WTC11 (cell line): ENCODE measurements at places on chromosomes 5 and 9. TPM values are rescaled to one million over a fixed set of nuclear protein-coding genes. Genes with fewer than 3 reads are reported as not detected.

C5orf34 gene
- 7.3 to 9.7 TPM (median 9.4 TPM) in 3 replicates for total RNA-seq

NKD2 gene
- total RNA-seq, result 12.8 to 16.6 TPM (median 15.9 TPM) in 3 replicates

SHC3 gene
- total RNA-seq, result 4.2 to 5.1 TPM (median 4.9 TPM) in 3 replicates

ANKDD1B gene
- 0.07 to 0.28 TPM (median 0.14 TPM) in 3 replicates for total RNA-seq

CD274 gene
- total RNA-seq, result 0.05 to 0.42 TPM (median 0.21 TPM) in 3 replicates

CDH6 gene
- 0.87 to 2.6 TPM (median 1.1 TPM) in 3 replicates for total RNA-seq

FLT4 gene
- 11.0 to 12.7 TPM (median 12.4 TPM) in 3 replicates for total RNA-seq

MAMDC4 gene
- total RNA-seq, result 6.7 to 12.1 TPM (median 10.9 TPM) in 3 replicates

PRELID2 gene
- 10.0 to 16.2 TPM (median 14.5 TPM) in 3 replicates for total RNA-seq

TTC39B gene
- 12.3 to 13.9 TPM (median 12.5 TPM) in 3 replicates for total RNA-seq

MCC gene
- 15.4 to 23.5 TPM (median 17.2 TPM) in 3 replicates for total RNA-seq

HAVCR1 gene
- not detected in 3 replicates for total RNA-seq

LHX6 gene
- 0.71 to 1.5 TPM (median 1.5 TPM) in 3 replicates for total RNA-seq

SLC46A2 gene
- total RNA-seq, result 0.07 TPM in 1 of 3 replicates, not detected in the others

DNA sequence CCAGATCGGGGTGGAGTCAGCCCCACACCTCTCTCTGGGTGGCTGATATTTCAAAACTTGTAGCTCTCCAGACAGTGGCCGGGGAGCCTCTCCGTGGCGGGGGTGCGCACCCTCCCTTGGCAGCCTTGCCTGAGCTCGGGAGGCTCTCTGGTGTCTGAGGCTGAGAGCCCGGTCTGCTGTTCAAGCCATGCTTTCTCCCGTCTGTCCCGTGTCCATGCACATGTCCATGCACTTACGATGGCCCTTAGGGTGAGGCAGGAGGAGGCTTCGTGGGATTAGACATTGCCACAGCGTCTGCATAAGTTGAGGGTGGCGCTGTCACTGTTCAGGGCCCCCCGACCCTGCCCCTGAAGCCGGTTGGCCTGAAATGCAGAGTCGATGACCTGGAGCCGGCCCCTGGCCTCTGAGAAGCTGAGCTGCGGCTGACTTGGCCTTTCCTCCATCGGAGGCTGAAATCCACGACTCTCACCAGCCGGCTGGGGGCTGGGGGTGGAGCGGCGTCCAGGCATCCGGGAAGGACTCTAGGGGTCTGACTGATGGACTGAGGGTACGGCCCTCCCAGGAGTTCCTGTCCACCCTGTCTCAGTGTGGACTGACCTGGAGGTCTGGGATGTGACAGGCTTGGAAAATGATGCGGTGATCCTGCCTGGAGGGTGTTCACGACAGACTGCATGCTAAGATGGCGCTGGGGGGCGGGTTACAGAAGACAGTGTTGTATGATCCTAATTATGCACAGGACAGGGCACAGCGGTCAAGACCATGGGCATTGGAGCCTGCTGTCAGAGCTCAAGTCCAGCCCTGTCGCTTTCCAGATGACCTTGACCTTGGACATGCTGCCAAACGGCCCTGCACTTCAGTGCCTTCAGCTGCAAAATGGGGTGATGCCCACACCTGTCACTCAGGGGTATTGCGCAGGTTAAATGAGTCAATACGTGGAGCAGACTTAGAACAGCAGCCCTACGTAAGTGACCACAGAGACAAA is 18.3 kb upstream of the SLC2A6 start:
- DNase-seq, result no peak

DNA sequence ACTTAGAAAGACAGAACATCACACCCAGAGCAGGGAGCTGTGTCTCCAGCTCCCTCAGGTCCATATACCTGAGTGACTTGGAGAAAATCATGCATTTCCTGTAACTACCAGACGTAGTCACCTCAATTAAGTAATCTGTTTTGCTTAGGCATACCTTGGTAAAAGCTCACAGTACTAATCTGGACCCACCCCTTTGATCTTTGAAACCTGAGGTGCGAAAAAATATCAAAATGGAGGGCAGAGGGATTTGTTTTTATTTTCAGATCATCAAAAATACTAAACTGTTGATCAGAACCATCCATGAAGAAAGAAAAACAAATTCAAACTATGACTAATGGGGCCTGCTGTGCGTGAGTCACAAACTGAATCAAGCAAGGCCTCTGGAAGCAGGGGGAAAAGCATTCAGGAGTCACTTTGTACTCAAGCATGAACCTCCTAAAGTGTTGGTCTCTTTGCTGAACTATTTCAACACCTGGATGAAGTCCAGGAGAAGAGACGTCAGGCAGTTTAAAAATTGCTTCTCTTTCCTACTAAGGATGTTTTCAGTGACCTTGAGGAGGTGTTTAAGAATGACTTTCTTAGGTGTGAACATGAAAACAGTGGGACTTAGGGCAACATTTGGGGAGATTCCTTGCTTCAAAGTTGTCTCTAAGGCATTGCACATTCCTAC is 76.3 kb downstream of the MUSK start:
- DNase-seq, result no peak

GRCh38 chr9:7011395-7012067 is 253.8 kb downstream of the KDM4C start:
- no peak for DNase-seq

DNA sequence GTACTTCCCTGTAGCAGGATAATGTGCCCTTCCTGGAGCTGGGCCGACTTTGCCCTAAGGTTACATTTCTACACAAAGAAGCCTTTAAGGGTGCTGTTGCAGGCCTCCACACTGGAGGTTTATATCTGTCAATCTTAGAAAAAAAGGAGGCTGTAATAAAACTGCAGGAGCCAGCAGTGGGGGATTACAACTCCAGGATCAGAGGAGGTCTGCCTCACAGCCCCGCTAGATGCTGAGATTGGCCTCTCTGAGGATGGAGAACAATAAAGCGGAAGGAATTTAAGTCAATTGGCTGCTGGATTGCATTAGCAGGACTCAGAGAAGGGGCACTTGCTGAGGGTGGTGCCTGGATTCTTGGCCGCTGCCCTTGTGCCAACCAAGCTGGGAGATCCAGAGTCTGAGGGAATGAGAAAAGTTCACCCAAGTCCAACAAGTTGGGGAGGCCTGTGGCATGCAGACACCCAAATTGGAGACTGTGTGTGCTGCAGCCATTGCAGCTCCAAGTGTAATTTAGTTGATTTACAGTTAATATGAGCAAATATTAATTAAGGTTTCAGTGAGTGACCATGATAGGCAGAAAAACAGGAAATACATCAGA is 99.0 kb upstream of the SSBP2 start:
- DNase-seq, result no peak

DNA sequence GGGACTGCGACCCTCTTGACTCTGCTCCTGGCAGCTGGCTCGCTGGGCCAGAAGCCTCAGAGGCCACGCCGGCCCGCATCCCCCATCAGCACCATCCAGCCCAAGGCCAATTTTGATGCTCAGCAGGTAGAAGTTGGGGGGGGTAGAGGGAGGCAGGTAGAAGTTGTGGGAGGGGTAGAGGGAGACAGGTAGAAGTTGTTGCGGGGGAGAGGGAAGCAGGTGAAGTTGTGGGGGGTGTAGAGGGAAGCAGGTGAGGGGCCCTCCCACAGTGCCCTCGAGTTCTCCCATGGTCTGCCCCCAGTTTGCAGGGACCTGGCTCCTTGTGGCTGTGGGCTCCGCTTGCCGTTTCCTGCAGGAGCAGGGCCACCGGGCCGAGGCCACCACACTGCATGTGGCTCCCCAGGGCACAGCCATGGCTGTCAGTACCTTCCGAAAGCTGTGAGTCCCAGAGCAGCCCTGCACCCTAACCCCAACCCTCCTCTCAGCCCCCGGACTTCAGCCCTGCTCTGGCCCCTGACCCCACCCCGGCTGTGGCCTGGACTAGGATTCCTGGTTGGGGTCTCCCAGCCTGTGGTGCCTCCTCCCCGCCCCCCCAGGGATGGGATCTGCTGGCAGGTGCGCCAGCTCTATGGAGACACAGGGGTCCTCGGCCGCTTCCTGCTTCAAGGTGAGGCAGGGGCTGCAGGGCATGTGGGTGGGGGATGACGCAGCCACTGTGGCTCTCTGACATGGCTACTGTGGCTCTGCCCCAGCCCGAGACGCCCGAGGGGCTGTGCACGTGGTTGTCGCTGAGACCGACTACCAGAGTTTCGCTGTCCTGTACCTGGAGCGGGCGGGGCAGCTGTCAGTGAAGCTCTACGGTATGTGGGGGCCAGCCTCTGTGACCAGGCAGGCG is 537 bp downstream of the C8G start:
- DNase-seq, result no peak

DNA sequence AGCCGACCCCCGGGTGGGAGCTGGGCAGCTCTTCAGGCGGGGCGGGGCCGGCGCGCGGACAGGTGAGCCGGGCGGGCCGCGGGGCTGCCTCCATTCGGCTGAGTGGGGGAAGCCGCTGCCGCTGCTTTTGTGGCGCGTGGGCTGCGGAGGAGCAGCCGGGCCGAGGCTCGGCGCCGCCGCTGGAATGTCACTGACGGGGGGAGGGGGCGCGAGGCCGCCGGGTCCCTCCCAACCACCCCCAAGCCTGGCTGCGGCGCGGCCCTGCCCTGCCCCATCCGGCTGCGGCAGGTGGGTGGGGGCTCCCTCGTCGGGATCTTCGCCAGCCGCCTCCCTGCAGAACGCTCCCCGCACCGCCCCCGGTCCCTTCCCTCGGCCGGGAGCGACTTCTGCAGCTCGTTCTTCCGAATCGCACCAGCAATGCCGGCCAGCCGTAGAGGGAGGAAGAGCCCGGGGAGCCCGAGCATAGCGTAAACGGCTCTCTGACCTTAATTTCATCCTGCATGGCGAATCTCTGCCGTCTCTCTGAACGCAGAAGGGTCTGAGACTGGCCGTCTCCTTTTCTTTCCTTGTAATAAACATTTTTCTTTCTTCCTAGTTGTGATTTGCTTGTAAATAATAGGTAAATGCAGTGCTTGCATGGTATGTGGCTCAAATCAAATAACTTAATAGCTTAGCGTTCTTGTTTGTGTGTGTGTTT is 505 bp downstream of the SPTAN1 start:
- peak; percentile 73 for DNase-seq

GRCh38 chr9:12813960-12814876 is 39.4 kb downstream of the LURAP1L start:
- DNase-seq, result no peak

DNA sequence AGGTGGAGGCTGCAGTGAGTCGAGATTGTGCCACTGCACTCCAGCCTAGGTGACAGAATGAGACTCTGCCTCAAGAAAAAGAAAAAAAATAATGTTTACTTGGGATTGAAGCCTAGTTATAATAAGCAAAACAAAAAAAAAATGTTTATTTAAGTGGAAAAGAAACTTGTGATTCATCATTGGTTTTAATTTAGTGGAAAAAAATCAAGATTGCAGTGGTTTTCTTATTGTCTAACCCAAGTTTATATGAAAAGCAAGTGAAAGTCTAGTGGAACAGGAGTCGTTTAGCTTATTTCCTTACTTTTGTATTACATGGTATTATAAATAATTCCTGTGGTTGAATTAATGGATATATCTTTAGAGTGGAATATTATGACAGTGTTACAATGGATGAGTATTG is 8.4 kb downstream of the CNOT8 start:
- no peak for DNase-seq

GRCh38 chr9:70678153-70678552 is 263.7 kb upstream of the KLF9 start:
- no peak for DNase-seq

- DNase-seq, result peak; percentile 81
These were observed 27.5 kb downstream of the SH3TC2 start for GRCh38 chr5:149035372-149035790.

DNA sequence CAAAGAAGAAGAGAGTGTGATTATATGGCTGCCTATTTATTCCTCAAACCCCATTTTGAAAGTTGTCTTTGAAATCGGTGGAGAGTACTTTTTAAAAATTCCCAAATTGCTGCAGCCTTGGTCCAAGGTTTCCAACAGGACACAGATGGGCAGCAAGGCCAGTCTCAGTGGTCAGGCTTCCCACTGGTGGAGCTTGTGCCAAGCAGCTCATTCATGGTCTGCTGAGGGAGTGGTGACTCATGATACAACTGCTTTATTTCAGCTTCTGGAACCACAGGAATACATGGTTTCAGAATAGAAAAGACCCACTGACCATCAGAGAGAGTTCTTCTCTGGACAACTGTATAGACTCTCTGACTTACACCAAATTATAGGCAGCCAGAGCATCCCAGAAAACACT is 673.1 kb upstream of the KLF4 start:
- DNase-seq, result no peak

DNA sequence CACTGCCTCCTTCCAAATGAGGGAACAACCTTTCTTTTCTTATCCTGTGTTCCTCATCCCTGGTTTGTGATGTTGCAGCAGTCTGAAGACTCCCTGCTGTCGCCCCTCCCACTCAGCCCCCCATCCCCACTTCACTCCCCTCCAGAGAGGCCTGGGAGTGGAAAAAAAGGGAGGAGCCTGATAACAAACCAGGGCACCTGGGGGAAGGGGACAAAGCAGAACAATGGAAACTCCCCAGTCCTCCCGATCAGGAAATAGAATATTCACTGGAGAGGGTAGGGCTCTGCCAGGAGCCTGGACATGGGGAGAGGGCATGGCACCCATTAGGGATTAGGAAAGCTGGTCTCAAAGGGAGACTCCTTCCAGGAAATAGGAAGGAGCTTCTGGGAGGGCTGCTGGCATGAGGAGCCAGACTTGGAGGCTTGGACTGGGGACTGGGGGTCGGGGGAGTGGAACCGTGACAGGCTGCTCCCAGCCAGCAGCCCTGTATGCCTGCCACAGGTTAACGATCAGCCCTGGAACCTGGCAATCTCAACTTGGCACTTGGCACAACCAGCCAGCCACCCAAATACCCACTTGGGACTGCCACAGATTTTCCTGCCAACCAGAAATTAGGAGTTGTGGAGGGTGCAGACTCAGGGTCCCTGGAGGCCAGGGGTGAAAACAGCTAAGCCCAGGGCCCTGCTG is 20.0 kb downstream of the PCDH1 start:
- no peak for DNase-seq

- DNase-seq, result no peak
These were observed 21.5 kb downstream of the CSF2 start for GRCh38 chr5:132095077-132095410.

- DNase-seq, result no peak
These were observed 19.3 kb upstream of the RAPGEF1 start for GRCh38 chr9:131759017-131759647.

- peak; percentile 60 for DNase-seq
These were observed 16.2 kb upstream of the MAT2B start for GRCh38 chr5:163489055-163489744.

- DNase-seq, result no peak
These were observed 634.5 kb downstream of the BRINP1 start for GRCh38 chr9:118734696-118735095.

GRCh38 chr9:126628969-126629674 is 15.4 kb downstream of the LMX1B start:
- no peak for DNase-seq

DNA sequence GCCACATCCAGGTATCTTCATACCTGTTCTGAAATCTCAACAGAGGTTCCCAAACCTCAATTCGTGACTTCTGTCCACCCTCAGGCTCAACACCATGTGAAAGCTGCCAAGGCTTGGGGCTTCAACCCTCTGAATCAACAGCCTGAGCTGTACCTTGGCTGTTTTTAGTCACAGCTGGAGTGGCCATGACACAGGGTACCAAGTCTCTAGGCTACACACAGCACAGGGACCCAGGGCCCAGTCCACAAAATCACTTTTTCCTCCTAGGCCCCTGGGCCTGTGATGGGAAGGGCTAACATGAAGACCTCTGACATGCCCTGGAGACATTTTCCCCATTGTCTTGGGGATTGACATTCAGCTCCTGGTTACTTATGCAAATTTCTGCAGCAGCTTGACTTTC is 464.9 kb downstream of the ELAVL2 start:
- no peak for DNase-seq
